Stimulated activated CD4-positive, alpha-beta T cell treated with anti-CD3 and anti-CD28 coated beads, TNF-alpha, amount 100 ng/mL, for 4 hours (primary cell): ENCODE measurements at places on chromosomes 11 and 22.

DNA sequence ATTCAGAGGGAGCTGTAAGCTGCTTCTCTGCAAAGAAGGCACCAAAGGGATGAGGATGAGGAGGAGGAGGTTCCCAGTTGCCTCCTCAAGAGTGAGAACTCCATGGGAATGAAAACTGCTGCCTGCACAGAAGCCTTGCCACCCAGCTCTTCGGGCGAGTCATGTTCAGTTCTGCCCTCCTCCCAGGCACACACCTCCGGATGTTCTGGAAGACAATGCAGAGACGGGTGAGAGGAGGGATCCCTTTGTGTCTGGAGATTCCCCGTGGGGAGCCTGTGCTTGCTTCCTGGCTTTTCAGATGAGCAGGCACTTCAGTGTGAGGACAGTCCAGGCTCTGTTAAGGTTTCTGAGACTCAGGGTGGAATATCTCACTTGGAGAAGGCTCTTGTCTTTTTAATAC is 295.6 kb downstream of the DDX10 start:
- DNase-seq: no peak

DNA sequence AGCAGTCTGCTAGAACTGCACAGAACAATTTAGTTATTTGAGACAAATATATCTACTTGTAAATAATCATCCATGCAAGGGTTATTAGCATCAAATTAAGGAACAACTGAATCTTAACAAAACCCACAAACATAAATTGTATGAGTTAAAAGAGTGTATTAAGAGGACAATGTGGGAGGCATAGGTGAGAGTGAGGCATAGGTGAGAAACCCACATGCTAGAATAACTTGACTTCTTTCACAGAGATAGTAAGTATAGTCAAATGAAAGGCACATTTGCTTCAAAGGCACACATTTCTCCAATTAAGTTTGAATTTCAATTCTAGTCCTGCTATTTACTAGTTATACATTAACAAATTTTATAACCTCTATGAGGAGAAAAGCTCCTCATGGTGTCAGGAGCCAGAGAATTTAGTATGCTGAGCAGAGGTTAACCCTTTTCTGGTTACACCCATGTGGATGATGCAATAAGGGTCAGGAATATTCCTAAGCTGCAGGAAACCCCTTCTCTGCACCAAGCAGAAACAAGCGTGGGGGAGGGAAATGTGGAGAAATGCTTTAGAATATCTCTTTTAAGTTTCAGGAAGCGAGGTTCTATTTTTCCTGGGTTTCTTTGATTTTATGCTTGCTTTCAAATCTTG is 264.2 kb downstream of the GRM5 start:
- DNase-seq: no peak

DNA sequence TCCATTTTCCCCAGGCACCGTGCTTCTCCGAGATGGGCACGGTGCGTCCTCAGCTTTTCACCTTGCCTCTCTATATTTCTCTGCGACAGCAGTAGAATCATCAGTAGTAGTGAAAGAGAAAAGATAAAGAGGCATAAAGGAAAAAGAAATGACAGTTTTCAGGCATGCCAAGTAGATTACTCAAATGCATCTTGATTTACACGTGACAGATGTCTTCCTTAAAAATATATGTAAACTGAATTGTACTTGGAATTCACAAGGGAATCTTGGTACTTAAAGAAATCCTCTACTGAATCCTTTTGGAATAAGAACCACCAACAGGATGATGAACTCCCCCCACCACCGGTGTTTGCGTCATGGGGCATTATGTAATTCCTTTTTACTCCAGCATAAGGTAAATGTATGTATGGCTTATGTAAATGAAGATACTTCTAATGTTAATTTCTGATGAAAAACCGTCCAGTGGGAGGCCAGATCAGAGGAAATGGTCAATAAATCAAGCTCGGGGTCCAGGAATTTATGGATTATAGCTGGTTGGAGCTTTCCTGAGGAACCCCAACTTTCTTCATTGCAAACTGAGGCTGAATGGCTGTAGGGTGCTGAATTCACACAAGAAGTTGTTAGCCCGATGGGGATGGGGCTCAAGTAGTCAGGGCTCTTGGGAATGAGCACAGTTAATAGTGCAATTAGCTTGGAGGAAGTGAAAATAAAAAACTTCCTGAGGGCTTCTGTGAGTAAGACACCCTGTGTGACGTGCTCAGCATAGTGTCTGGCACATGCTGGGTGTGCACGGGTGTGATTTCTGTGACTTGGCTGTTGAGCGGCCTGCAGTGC is 630.4 kb downstream of the OPCML start:
- no peak for DNase-seq

DNA sequence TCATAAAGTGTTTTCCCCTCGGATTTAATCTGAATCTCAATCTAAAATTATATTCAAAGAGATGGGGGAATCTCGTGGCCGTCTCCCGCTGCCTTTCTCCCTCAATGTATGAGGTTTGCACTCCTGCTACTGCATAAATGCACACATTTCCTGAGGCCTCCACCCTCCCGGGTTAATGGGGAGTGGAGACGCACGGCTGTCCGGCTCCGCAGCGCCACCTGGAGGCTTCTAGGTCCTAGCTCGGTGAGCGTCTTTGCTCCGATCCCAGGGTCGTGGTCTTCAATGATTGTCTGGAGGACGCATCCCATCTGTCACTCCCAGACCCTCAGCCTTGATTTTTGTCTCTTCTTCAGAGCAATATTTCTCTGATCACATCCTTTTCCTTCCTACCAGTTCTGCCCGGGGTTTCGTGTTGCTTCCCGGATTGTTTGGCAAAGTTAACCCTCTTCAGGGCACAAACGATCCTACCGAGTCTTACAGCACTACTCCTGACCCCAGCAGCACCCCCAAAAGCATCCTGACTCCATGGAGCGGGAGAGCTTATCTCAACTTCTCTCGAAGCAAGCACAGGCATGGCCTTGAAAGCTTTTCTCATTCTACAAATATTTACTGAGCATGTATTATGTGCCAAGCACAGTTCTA is at the start of gene LMO1:
TSS of gene LMO1 (minus strand) at position 110 of the 642 bp plus-strand sequence. CDS start 516 bp downstream, outside the sequence.
- DNase-seq: peak; percentile 46

DNA sequence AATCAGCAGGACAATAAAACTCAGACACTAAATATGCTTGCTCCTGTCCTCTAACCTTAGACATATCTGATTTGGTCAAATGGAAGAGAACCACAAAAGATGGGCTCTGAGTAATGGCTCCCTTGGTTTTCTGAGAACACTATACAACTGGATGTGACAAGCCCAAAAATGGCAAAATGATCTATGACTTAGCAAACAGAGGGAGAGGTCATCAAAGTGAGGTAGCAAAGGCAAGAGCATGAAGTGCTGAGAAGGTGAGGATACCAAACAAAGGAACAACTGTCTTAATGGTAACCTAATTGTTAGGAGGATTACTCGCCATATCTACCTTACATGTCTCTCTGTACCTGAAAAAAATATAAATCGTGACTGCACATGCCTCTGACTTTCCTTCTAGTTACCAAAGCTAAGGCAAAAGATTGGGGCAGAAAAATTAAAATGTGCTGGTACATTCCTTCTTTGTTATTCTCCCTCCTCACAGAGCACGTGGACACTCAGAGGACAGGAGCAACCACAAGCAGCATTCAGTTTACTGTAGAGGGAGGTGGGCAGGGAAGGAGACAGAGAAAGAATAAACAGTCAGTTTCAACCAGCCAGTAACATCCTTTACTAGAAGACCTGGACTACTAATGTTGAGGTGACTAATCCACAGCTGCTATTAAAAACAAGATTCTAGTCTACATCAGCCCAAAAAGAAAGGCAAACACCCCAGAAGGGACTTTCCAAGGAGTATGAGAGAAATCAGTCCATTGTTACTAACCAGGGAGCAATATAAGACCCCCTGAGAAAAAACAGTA is 88.8 kb downstream of the AMBRA1 start:
- DNase-seq: no peak

GRCh38 chr11:34619062-34619516 is 1.8 kb upstream of the EHF start:
- no peak for DNase-seq

GRCh38 chr22:48488611-48489511 is 1338.8 kb downstream of the BRD1 start:
- DNase-seq: no peak

GRCh38 chr22:30230787-30231461 is 15.6 kb downstream of the LIF start:
- no peak for DNase-seq

DNA sequence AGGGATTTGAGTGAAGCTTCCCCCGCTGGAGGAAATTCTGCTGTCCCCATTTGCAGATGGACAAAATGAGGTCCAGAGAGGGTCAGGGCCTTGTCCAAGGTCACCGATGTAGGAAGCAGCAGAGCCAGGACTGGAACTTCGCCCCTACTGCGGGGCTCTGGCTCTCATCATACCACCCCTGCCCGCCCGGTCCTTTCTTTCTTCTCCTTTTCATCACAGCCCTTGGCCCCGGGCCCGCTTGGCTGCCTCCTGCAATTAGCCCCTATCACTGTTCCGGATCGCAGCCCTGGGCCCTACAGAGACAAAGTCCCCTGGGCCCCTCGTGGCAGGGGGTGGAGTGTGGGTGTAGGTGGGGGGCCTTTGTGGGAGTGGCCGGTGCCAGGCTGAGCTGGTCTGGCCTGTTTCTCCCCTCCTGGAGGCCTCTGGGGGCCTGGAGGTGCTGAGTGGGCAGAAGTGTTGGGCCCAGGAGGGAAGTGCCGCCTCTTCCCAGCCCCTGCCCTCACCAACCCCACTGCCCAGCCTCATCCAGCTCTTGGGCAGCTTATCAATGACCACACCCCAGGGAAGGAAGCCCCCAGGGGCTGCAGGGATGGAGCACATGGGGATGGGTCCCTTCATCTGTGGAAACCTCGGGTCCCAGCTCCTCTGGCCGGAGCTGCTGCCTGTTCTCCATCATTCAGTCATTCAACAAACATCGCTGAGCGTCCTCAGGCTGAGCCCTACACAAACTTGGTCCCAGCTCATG is 3.4 kb downstream of the EMID1 start:
- no peak for DNase-seq

GRCh38 chr11:66194391-66194790 is 74.0 kb upstream of the RAB1B start:
- DNase-seq: no peak

DNA sequence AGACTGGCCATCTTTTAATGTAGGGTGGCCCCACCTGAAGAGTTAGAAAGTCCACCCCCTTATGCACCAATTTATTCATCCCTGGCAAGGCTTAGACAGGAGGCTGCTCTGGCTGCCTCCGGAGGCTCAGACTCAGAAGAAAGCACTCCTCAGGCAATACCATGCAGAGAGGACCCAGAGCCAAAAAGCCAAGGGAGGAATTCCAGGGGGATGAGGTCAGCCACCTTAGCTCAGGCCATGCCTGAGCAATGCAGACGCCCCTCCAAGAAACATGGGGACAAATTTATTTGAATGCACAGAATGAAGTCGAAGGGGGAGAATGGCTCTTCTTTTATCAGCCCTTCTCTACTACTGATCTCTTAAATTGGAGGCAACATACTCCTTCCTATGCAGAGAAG is 39.7 kb upstream of the GLYAT start:
- DNase-seq: no peak

DNA sequence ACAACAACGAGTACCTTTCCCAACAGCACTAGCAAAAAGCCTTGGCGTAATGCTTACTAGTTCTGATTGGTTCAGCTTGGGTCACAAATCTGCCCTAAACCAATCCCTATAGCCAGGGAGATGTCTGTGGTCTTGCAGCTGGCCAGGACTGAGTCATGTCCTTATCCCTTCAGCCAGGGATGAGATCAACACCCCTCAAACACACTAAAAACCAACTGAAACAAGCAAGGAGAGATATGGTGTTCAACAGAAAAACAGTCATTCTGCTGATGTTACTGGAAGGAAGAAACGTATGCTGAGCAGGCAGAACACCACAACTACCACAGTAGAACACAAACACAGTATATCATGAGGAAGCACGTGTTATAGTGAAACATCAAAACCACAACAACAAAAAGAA is 375.6 kb downstream of the LARGE1 start:
- no peak for DNase-seq

DNA sequence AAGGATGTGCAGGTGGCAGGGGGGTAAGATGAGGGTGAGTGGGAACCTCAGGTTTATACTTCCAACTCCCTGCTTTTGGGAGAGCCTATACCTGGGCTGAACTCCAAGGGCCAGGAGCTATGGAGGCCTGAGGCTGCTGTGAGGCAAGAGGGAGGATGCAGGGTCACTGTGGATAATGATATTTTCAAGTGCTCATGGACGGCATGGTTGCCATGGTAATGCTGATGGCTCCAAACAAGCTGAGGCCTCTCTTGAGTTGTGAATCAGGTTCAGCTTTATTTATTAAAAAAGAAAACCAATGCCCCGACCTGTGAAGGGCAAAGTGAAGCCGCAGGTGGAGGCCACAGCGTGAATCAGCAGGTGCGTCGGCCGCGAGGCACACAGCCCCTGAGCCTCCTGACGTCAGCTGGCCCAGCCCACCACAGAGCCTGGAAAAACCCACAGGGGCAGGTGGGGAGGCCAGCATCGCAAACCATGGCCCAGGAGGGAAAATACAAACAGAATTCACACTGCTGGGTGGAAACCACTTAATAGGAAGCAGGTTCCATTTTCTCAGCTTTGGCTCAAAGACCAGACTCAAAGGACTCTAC is 17.4 kb upstream of the CREB3L1 start:
- DNase-seq: no peak

- no peak for DNase-seq
Measured at GRCh38 chr11:79007771-79008402, 432.9 kb downstream of the TENM4 start.

DNA sequence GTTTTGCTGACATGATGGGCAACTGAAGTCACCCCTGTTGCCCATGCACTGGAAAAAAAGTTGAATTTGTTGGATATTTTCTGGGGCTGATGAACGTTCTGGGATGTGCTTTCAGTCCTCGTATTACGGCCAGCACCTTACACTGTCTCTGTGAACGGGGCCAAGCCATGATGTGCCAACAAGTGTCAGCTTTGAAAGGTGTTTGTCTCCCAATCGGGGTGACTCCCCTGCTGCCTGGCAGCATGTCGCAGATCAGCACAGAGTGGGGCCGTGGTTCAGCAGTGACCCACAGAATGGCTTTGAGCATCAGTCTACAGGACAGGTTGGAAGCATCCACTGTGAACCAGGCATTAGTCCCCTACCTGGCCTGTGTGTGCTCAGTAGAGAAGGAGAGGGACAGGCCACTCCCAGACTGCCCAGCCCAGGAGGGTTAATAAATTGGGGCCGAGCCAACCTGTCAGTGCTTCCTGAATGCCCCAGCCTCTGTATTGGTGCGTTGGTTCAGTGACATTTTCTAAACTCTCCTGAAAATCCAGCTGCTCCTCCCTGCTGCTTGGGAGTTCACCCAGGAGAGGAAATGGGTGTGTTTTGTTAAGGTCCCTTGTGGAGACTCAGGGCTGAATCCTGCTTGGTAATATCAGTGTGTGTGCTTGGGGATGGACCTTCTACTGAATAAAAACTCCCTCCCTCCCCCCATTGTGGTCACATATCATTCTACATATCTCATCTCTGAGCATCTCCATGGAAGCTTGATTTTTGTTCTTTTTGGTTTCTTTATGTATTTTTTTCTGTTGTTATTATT is 50.7 kb upstream of the TTC12 start:
- DNase-seq: no peak

DNA sequence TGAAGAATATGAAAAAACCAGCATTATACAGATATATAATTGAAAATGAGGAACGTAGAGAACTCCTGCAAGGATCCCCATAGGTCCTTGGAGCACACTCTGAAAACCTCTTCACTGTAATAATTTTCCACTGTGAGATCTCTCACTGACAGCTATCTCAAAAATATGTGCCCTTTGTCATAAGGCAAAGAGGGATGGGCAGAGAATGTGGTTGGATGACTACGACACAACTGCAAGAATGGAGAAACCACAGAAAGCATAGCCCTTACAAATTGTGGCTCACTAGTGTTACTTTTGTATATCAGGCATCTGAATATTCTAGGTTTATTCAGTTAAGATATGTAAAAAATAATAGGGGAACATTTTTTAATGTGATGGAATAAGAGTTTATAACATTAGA is 7.9 kb upstream of the CTSC start:
- no peak for DNase-seq
